ENCODE measurements at places on chromosomes 3 and 15.

- no peak for DNase-seq
Observed at GRCh38 chr15:77988347-77989295, 88.9 kb downstream of the TBC1D2B start.

DNA sequence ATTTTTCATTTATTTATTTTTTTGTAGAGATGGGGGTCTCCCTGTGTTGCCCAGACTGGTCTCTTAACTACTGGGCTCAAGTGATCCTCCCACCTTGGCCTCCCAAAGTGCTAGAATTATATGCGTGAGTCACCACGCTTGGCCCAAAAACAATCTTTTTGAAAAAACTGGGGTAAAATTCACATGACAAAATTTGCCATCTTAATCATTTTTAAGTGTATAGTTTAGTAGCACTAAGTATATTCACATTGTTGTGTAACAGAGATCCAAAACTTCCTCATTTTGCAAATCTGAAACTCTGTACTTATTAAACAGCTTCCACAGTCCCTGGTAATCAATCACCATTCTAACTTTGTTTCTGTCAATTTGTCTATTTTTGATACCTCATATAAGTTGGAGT is 5.2 kb downstream of the SNX1 start:
- no peak for DNase-seq

GRCh38 chr3:87873136-87873535 is 185.7 kb downstream of the CGGBP1 start:
- DNase-seq: no peak

- DNase-seq: no peak
Observed at GRCh38 chr15:54719325-54719724, 477.4 kb downstream of the RSL24D1 start.

- DNase-seq: no peak
Observed at GRCh38 chr3:15649858-15650257, 48.3 kb downstream of the BTD start.

GRCh38 chr3:112857526-112857925 is 10.9 kb upstream of the CD200R1L start:
- DNase-seq: no peak

GRCh38 chr3:15637131-15637951 is 35.8 kb downstream of the BTD start:
- peak; percentile 48 for DNase-seq

- DNase-seq: no peak
Observed at GRCh38 chr3:102353805-102354204, 81.0 kb upstream of the ZPLD1 start.

GRCh38 chr15:57259568-57260040 is 116.7 kb upstream of the CGNL1 start:
- DNase-seq: no peak

GRCh38 chr3:47425959-47426358 is 45.1 kb downstream of the PTPN23 start:
- no peak for DNase-seq

- DNase-seq: no peak
Observed at GRCh38 chr3:141728355-141728892, 9.7 kb upstream of the RNF7 start.

DNA sequence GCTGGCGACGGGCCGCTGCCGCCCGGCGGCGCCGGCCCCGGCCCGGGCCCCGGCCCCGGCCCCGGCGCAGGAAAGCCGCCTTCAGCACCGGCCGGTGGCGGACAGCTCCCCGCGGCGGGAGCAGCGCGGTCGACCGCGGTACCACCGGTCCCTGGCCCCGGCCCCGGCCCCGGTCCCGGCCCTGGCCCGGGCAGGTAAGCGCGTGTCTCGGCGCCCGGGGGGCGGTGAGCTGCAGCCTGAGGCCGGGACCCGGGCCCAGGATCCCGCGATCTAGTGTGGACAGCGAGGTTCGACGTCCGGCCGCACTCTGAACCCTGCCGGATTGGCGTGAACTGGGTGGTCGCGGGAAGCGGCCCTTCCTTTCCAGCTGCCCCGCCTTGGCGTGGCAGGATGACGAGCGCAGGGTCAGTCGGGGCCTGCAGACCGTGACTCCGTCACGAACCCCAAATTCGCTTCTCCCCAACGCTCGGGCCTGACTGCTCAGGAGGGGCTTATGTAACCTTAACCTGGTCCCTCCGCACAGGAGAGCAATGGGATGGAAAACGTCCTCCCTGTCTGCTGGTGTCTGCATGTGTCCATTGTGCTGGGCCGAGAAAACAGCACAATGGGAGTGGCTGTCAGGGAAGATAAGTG is 472 bp downstream of the BSN start:
- DNase-seq: peak; percentile 65

GRCh38 chr3:44883999-44884431 is 9.6 kb downstream of the TGM4 start:
- no peak for DNase-seq

All from activated naive CD8-positive, alpha-beta T cell treated with anti-CD3 and anti-CD28 coated beads, Interleukin-2, amount 50 U/mL, for 24 hours (primary cell).